Caki2 (cell line): ENCODE measurements at places on chromosomes 1 and 21. TPM values are rescaled to one million over a fixed set of nuclear protein-coding genes. Genes with fewer than 3 reads are reported as not detected.

Gene PSRC1
- total RNA-seq: 21.8 and 27.6 TPM in 2 replicates

Gene BTBD19
- total RNA-seq: 1.7 and 1.9 TPM in 2 replicates

Gene VAMP4
- total RNA-seq: 1.1 and 3.4 TPM in 2 replicates

- peak; percentile 46 for DNase-seq
Measured at GRCh38 chr1:113929750-113930498, 800 bp downstream of the HIPK1 start.

- DNase-seq: no peak
Measured at GRCh38 chr1:6614929-6615785, 1.6 kb downstream of the PHF13 start.
